GM18507 (cell line): ENCODE measurements at places on chromosomes 7 and 10.

GRCh38 chr10:78726171-78726570 lies 342.6 kb upstream of the ZMIZ1 start:
- DNase-seq, result no peak

GRCh38 chr7:84263106-84263505 lies 68.5 kb upstream of the SEMA3A start:
- no peak for DNase-seq

- no peak for DNase-seq
These were observed 229.3 kb upstream of the KLF14 start for GRCh38 chr7:130963339-130963738.

- no peak for DNase-seq
These were observed 63.8 kb downstream of the PARD3 start for GRCh38 chr10:34751272-34751671.

GRCh38 chr7:70893971-70894715 lies 237.8 kb upstream of the GALNT17 start:
- DNase-seq, result no peak

DNA sequence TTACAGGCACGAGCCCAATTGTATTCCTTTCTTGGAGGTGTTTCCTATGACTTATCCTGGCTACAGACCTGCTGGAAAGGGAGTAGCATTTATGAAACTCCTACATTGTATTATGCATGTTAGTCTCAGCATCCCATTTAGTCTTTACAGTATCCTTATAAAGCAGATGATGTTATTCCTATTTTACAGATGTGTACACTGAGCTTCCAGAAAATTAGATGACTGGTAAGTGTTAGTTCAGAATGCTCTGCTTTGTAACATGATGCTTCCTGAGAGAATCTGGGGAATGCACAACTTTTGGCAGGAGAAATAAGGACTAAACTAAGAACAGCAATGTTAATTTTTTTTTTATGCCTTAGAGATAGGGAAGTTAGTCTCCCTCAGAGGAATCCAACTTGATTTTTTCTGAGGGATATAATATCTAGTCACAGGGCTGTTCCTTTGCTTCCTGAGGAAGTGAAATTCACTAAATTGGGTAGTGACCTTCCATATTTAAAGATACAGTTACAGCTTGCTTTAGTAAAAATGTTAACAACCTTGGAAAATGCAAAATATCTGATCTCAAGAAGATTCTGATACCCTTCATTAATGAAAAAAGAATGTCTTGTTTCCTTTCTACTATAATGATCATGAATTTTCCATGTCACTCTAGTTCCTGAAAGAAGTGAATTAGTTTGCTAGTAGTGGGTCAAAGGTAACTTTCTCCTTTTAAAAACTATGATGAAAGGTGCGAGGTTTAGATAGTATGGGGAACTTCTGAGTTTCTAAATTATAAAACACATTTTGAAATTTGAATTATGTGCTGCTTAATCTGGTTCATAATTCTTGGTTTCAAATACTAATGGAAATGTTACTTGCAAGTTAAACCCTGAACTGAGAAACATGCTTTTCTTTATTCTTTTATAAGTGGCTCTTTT lies 194.0 kb upstream of the PRPS1L1 start:
- no peak for DNase-seq

DNA sequence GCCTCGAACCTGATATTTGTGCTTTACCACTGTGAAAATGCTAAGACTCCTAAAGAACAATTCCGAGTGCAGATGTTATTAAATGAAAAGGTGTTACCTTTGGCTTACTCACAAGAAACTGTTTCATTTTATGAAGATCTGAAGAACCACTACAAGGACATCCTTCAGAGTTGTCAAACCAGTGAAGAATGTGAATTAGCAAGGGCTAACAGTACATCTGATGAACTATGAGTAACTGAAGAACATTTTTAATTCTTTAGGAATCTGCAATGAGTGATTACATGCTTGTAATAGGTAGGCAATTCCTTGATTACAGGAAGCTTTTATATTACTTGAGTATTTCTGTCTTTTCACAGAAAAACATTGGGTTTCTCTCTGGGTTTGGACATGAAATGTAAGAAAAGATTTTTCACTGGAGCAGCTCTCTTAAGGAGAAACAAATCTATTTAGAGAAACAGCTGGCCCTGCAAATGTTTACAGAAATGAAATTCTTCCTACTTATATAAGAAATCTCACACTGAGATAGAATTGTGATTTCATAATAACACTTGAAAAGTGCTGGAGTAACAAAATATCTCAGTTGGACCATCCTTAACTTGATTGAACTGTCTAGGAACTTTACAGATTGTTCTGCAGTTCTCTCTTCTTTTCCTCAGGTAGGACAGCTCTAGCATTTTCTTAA lies 47.7 kb downstream of the MINPP1 start:
- no peak for DNase-seq

- DNase-seq, result no peak
These were observed 46.8 kb upstream of the TMEM213 start for GRCh38 chr7:138750901-138751464.

DNA sequence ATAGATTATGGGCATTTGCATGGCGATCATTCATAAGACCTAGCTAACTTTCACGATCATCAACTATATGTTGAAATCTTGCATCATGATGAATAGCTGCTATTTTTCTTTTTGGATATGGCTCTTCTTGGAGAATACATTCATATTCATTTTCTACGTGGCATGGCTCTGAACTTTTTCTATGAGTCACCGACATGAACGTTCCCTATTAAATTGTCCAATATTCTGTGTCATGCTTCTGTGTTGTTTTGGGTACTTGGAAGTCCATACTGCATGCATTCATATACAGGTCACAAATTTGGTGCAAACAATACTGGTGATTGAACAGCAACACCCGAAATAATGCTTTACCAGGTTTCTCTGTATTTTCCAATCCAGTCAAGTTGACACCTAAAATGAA lies 37.9 kb upstream of the ANKRD1 start:
- no peak for DNase-seq

- no peak for DNase-seq
These were observed 252.7 kb upstream of the FERD3L start for GRCh38 chr7:19397911-19398310.

DNA sequence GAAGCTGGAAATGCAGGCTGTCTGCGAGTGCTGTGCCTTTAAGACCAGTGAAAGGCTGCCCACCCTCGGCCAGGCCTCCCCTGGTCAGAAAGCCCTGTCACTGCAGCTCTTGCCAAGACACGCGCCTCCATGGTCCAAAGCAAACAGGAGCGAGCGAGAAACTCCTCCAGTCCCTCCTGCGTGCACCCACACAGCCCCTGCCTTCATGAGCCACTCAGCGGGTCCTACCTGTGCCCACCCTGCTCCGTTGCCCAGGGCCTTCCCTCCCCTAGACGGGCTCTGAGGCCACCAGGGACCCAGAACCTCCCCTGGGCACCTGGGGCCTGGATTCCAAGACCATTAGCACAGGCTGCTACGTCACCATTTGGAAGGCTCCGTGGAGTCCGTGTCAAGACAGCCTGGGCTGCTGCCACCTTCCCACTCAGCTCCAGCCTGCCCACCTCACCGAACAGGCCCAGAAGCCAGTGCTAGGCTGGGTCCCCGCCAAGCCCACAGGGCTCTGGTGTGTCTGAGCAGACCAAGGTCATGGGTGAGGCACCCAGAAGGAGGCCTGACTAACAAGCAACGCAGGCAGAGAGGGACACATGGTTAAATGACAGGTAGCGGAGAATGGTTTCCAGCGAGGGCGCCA lies 144.5 kb downstream of the NEURL1 start:
- no peak for DNase-seq

DNA sequence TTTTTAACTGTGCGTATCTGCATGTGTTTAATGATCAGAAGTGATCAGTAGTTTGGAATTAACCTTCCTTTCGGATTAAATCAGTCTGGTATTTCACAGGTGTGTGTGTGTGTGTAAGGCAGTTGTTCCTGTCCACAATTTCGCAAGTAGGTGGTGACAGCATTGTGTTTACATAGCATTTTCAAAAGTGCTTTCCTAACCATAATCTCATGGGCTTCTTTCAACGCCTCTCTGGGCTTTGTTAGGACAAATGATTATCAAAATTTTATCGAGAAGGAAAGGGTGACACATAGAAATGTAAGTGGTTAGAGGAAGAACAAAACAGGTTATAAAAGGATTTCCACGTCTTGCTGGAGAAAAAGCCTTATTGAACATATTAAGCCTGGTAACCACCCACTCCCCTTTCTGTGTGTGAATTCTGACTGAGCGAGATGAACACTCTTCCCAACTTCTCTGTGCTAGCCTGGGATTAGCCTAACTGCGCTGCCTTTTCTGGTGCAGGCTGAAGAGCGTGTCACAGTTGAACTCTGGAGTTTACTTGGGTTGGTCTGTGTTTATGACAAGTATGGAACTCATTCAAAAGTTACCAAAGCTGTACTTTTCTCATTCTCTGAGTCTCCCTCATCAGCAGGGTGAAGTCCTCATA lies 292.3 kb upstream of the PITRM1 start:
- no peak for DNase-seq

DNA sequence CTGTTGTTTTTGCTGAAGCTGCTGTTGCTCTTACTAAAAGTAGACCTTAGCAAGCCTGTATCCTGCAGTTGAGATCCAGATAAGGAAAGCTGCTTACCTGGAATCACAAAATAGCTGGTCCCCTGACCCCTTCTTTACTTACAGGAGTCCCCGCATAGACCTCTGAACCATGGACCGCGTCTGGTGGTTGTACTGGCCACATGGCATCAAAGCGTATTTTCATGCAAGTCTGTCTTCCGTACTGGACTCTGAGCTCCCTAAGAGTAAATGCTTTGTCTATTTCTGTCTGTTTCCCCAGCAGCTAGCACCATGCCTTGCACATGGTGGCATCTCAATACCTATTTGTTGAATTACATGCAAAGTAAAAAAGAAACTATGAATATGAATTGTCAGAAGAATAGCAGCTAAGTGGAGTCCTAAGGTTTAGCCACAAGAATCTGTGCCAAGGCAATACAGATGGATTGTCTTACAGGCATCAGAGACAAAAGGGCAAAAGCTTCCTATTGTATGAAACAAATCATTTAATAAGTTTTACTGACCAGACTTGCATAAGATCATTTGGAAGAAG lies 159.2 kb downstream of the PAXIP1 start:
- DNase-seq, result no peak

- DNase-seq, result no peak
These were observed 217.9 kb downstream of the GALNT17 start for GRCh38 chr7:71349682-71350481.

- DNase-seq, result no peak
These were observed 157.3 kb downstream of the NOC3L start for GRCh38 chr10:94205396-94205831.

GRCh38 chr10:84739641-84740040 lies 411.3 kb downstream of the CCSER2 start:
- no peak for DNase-seq

DNA sequence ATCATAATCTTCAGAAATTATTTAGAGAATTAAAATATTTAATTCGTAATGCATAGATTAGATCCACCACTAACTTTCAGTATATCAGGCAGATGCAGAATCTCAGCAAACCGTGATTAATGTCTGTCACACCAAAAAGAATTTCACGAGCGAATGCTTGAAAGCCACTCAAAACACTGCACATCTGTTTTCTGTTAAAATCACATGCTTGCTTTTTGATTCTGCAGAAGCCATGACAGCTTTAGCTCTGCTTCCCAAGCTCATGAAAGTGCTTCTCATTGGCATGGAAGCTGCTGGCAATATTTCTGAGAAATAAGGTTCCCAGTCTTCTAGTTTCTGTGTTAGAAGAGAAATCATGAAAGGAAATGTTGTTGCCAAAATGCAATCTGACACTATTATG lies 837.8 kb upstream of the LRRN3 start:
- no peak for DNase-seq

GRCh38 chr7:3165681-3166580 lies 122.3 kb upstream of the CARD11 start:
- DNase-seq, result no peak

DNA sequence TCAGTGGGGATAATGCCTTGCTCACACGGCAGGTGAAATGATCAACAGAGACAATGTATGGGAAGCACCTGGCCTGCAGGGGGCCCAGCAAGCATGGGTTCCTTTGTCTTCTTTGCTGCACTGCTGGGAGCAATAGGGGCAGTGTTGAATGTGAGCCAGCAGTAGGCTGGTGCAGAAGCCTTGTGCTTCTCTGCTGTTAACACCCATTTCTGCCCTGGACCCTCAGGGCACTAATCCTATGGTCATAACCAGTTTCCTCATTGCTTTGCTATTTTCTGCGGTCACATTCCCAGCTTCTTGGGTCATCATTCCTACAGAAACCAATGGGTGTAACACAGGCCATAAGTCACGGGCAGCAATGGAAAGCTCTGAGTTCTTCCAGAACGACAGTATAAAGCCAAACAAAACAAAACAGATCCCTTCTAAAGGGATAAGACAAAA lies 10.9 kb upstream of the LGI1 start:
- no peak for DNase-seq
